ENCODE measurements at places on chromosomes 5 and 9.

DNA sequence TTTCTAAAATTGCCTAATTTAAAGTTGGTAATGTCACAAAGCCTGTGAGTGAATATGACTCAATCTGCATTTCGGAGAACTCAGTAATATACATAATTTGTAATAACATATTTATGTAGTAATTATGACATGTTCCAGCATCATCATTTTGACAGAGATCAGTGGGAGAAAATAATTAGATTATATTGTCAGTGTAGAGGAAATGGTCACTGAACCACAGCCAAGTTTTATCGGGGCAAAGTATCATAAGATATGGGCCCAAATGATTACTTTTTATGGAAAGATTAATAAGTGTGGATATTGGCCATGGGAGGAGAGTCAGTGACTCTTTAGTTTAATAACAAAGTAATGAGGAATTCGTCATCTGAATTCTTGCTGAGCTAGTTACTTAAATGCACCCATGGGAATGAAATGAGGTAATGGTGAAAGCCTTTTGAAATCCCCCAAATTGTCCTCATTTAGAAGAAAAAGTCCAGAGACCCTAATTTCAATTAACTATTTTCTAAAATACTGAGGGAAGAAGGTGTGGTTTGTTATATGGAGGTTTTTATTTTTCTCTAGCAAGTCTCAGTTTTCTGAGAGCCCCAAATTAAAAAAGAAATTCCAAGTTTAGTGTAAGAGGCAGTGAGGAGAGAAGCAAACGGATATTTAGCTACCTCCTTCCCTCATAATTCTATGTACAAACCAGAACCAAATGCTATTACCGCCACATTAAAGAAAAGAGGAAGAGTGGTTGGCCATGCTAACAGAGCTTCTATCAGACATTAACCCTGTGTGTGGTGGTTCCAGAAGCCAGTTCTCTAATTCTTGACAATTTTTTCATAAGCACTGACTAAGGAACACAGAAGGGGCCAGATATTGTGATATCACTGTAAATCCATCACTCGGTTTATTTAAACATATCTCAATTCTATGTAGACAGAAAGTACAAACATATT lies 37.7 kb upstream of the MRPS30 start:
- H3K27ac ChIP-seq, result no peak overlapping the region
- no peaks in the 10 kb centered on the region for H3K36me3 ChIP-seq

- DNase-seq, result peak; percentile 32
- H3K27me3 ChIP-seq, result no peaks in the 10 kb centered on the region
- peak overlapping the region; percentile 28 for H3K4me3 ChIP-seq
- peak overlapping the region; percentile 68 for H3K27ac ChIP-seq
- no peaks in the 10 kb centered on the region for H3K36me3 ChIP-seq
Observed at GRCh38 chr5:83340511-83340918, 131.0 kb upstream of the VCAN start.

DNA sequence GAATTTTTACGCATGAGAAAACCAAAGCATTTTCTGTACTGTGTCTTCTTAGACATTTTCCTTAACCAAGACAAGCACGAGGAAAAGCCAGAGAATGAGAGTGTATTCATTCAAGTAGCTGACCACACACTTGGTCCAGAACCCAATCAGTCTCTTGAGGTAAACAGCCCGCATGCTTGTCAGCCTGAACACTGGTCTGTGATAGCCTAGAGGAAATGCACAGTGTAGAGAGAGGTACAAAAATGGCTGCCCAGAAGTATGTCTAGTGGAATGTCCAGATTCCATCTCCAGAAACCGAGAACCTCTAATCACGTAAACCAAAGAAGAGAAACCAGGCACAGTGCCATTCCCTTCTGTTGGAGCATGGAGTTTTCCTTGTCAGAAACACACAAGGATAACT lies 80.0 kb upstream of the SNX2 start:
- H3K4me1 ChIP-seq, result peaks cover 27% of the 10 kb centered on the region
- no peak for DNase-seq
- no peak overlapping the region for H3K4me3 ChIP-seq
- no peaks in the 10 kb centered on the region for H3K36me3 ChIP-seq

DNA sequence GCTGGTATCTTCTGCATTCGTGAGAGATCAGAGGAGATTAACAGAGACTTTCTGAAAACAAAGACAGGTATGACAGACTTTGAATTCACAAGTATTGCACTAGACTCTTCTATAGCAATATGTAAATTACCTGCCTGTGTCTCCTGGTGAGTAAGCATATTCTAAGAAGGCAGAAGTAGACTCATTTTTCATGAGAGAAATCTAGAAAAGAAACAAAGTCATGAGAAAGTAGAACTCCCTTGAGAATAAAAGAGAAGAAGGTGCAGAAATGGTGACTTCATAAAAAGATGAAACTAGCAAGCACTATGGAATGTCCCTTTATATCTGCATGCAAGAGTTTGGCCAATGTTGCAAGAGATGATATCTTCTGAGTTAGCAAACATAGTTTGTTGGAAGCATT lies 419.8 kb downstream of the DMRT2 start:
- H3K36me3 ChIP-seq, result no peaks in the 10 kb centered on the region
- no peaks in the 10 kb centered on the region for H3K4me1 ChIP-seq
- no peak for DNase-seq
- no peaks in the 10 kb centered on the region for H3K27me3 ChIP-seq

- no peaks in the 10 kb centered on the region for H3K36me3 ChIP-seq
- DNase-seq, result no peak
- H3K4me3 ChIP-seq, result no peak overlapping the region
- no peaks in the 10 kb centered on the region for H3K27me3 ChIP-seq
- H3K4me1 ChIP-seq, result no peaks in the 10 kb centered on the region
Observed at GRCh38 chr9:104287253-104287878, 193.3 kb downstream of the SMC2 start.

DNA sequence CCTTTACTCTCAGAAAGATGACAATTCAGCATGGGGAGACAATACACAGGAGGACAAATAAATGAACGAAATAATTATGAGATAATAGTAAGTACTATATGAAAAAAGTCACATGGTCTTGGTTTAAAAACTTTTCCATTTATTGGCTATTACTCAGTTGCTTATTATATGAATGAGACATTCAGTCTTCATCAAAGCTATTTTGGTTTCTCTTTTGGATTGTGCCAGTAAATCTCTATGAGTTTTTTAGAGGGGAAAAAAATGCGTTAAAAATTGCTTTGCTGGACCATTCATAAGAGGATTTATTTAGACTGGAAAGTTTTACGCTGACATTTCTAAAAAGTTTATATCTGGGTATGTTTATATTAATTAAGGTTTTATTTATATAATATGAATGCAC lies 137.7 kb downstream of the AOPEP start:
- no peak overlapping the region for H3K4me3 ChIP-seq
- H3K4me1 ChIP-seq, result peaks cover 28% of the 10 kb centered on the region
- no peaks in the 10 kb centered on the region for H3K36me3 ChIP-seq

DNA sequence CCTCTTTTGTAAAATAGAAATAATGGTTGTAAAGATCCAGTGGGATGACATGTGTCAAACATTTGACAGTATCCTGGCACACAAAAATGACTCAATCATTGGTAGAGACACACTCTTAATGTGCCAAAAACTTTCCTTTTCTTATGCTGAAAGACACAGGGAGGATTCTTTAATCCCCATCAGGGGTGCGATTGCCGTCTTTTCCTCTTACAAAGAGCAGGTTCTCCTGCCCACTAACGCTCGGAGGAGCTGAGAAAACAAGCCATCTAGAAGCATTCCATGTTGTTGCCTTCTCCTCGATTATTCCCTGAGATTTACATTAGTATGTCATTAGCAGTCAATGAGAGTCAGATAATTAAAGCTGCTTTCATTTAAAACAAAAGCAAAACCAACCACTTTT lies 342.6 kb upstream of the CCNH start:
- H3K4me3 ChIP-seq, result no peak overlapping the region
- H3K4me1 ChIP-seq, result no peaks in the 10 kb centered on the region
- H3K27ac ChIP-seq, result no peak overlapping the region
- no peaks in the 10 kb centered on the region for H3K27me3 ChIP-seq

DNA sequence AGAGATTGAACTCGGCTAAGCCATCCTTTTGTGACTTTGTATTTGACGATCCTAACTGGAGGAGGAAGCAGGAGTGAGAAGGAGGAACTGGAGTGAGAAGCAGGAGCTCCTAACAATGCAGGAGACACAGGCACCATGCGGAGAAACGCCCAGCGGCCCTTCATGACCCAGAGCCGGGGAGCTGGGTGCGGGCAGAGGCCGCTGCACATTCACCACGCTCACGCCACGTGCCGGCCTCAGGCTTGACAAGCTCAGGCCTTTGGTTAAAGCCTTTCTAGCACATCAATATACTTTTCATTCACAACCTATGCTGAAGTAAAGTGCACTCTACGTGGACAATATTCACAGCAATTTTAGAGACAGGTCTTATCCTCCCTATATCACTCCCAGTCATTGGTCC lies 124.8 kb upstream of the FAM120A start:
- H3K4me1 ChIP-seq, result no peaks in the 10 kb centered on the region
- no peak for DNase-seq
- no peak overlapping the region for H3K4me3 ChIP-seq

- no peak overlapping the region for H3K4me3 ChIP-seq
- no peaks in the 10 kb centered on the region for H3K27me3 ChIP-seq
- peaks cover 8% of the 10 kb centered on the region for H3K4me1 ChIP-seq
- DNase-seq, result no peak
Observed at GRCh38 chr5:154047324-154047723, 8.6 kb downstream of the MFAP3 start.

DNA sequence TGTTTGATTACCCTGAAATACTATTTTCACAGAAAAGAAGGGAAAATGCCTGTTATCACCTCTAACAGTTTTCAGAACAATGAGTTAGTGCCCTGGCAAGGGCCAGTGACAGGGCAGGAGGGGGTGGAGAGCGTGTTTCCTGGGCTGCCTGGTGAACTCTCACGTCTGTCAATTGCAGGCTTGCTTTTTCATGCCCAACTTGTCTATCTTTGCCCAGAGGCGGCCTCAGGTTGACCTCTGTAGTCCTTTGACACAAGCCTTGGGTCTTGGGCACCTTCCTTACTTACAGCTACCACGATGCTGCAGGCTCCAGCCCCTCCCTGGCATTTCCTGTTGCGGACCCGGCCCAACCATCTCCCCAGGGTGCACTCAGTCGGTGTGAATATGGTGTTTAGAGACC lies 2.2 kb upstream of the CEL start:
- no peaks in the 10 kb centered on the region for H3K27me3 ChIP-seq
- H3K27ac ChIP-seq, result no peak overlapping the region
- H3K36me3 ChIP-seq, result peaks cover 40% of the 10 kb centered on the region
- no peak for DNase-seq
- no peak overlapping the region for H3K4me3 ChIP-seq

- H3K4me1 ChIP-seq, result no peaks in the 10 kb centered on the region
- DNase-seq, result no peak
- no peak overlapping the region for H3K4me3 ChIP-seq
- no peaks in the 10 kb centered on the region for H3K36me3 ChIP-seq
- no peaks in the 10 kb centered on the region for H3K27me3 ChIP-seq
Observed at GRCh38 chr5:124519396-124519795, 227.0 kb downstream of the ZNF608 start.

DNA sequence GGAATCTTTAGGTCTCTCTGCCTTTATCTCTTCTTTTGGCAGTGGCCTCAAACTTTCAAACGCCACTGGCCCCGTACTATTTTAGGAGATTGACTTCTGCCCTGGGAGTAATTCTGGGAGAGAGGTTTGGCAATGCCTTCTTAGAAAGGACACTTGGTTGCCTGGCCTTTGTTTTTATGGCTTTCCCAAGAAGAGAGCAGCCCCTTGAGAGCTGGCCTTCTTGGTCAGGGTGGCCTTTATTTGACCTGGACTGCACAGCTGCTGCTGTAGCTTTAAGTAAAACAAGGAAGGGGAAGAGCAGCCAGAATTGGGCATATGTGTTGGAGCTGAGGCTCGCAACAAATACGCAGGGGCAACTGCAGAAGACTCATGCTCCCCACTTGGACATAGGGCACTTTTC lies 60.8 kb downstream of the PTPN3 start:
- no peaks in the 10 kb centered on the region for H3K36me3 ChIP-seq
- peaks cover 5% of the 10 kb centered on the region for H3K4me1 ChIP-seq
- H3K27ac ChIP-seq, result no peak overlapping the region

- no peaks in the 10 kb centered on the region for H3K4me1 ChIP-seq
- no peak overlapping the region for H3K27ac ChIP-seq
- H3K36me3 ChIP-seq, result no peaks in the 10 kb centered on the region
- DNase-seq, result no peak
Observed at GRCh38 chr5:90855296-90856010, 296.9 kb downstream of the ADGRV1 start.

DNA sequence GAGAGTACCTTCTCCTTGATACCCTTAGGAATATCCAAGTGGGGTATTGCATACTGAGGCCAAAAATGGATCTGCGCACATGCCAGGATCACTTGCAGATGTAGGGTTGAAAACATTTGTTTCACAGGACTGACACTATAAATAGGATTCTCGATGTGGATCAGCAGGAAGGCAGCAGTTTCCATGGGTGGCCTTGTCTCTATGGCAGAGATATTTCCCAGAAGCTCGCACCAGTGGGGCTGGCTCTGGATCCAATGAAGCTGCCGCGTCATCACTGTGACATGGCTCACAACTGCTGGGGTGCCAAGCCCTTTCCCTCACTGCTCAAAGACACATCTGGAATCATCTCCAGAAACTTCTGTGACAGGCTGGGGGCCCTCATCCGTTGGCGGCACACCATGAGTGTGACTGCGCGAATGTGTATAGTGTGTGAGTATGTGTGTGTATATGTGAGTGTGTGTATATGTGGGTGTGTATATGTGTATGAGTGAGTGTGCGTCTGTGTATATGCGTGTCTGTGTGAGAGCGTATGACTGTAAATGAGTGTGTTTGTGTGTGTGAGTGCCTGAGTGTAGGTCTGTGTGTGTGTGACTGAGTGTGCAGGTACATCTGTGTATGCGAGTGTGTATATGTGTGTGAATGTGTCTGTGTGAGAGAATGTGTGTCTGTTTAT lies 182.5 kb downstream of the GAS1 start:
- DNase-seq, result no peak
- H3K36me3 ChIP-seq, result no peaks in the 10 kb centered on the region
- peak overlapping the region; percentile 94 for H3K27ac ChIP-seq
- H3K4me3 ChIP-seq, result no peak overlapping the region

GRCh38 chr9:87554171-87554910 lies 56.7 kb downstream of the DAPK1 start:
- H3K27me3 ChIP-seq, result no peaks in the 10 kb centered on the region
- no peaks in the 10 kb centered on the region for H3K36me3 ChIP-seq
- DNase-seq, result peak; percentile 56
- H3K4me1 ChIP-seq, result peaks cover 40% of the 10 kb centered on the region

- no peak overlapping the region for H3K27ac ChIP-seq
- no peak for DNase-seq
- no peaks in the 10 kb centered on the region for H3K4me1 ChIP-seq
- H3K36me3 ChIP-seq, result peaks cover 72% of the 10 kb centered on the region
- H3K4me3 ChIP-seq, result no peak overlapping the region
Observed at GRCh38 chr5:109721741-109722140, 32.0 kb downstream of the MAN2A1 start.

GRCh38 chr9:757246-757881 lies 84.1 kb upstream of the DMRT1 start:
- no peak overlapping the region for H3K27ac ChIP-seq
- peaks cover 40% of the 10 kb centered on the region for H3K4me1 ChIP-seq
- H3K4me3 ChIP-seq, result no peak overlapping the region
- no peaks in the 10 kb centered on the region for H3K27me3 ChIP-seq
- H3K36me3 ChIP-seq, result no peaks in the 10 kb centered on the region

GRCh38 chr9:116933251-116933650 lies 246.1 kb downstream of the TRIM32 start:
- H3K27ac ChIP-seq, result no peak overlapping the region
- no peak overlapping the region for H3K4me3 ChIP-seq
- no peak for DNase-seq
- H3K4me1 ChIP-seq, result peaks cover 9% of the 10 kb centered on the region

GRCh38 chr9:130854092-130854491 lies 19.0 kb downstream of the ABL1 start:
- no peaks in the 10 kb centered on the region for H3K27me3 ChIP-seq
- H3K36me3 ChIP-seq, result peaks cover 53% of the 10 kb centered on the region
- DNase-seq, result no peak
- H3K27ac ChIP-seq, result no peak overlapping the region
- H3K4me1 ChIP-seq, result no peaks in the 10 kb centered on the region

Data from CD14-positive monocyte (primary cell).